ENCODE measurements at places on chromosomes 2 and 18. TPM values are rescaled to one million over a fixed set of nuclear protein-coding genes. Genes with fewer than 3 reads are reported as not detected.

DNA sequence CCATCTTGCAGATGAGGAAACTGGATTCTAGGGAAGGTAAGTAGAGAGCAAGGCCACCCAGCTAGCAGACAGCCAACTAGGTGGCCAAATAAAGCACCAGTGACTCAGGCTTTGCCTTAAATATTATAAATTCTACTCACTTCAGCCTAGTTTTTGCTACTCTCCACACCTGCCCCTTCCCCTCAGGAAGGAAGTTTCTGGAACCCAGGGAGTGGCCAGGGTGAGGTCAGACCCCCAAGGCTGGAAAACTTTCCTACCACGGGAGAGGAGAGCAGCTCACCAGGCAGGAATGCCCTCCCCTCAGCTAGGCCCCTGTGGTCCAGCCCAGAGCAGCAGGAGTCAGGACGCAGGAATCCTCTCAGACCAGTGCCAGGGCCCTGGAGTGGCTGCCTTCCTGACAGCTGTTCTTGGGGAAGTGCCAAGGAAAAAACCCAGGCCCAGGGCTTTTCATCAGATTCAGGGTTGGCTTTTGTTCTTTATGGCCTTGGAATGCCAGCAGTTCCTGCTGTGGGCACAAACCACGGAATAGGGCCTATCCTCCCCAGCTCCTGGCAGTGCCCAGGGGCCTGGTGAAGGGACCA is 5.1 kb upstream of the PAX8 start:
- DNase-seq = no peak

- DNase-seq = no peak
These were observed 37.7 kb downstream of the TGFA start for GRCh38 chr2:70515938-70516337.

The NAT8 gene
- not detected for total RNA-seq

- DNase-seq = no peak
These were observed 42.7 kb upstream of the TANK start for GRCh38 chr2:161117506-161117905.

GRCh38 chr2:26924731-26925099 is 45.7 kb upstream of the MAPRE3 start:
- DNase-seq = no peak

- no peak for DNase-seq
These were observed 19.9 kb downstream of the MBOAT2 start for GRCh38 chr2:8983571-8983970.

- no peak for DNase-seq
These were observed 84.0 kb downstream of the ACTR2 start for GRCh38 chr2:65311596-65311995.

The ARHGAP25 gene
- 55.7 TPM for total RNA-seq

DNA sequence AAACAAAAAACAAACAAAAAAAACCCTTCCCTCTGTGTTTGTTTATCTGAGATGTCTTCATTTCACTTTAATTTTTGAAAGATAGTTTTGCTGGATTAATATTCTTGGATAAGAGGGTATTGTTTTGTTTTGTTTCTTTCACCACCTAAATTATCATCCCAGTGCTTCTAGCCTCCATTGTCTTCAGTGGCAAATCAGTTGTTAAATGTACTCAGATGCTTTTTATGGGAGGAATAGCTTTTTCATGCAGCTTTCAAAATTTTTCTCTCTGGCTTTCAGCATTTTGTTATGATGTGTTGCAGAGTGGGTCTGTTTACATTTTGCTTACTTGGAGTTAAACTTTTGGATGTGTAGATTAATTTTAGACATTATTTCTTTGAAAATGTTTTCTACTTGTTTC is 203.5 kb upstream of the DCC start:
- no peak for DNase-seq

- DNase-seq = peak; percentile 28
These were observed 47.7 kb upstream of the PLA2R1 start for GRCh38 chr2:160109939-160110673.
